ENCODE measurements at places on chromosomes 6 and 20.

DNA sequence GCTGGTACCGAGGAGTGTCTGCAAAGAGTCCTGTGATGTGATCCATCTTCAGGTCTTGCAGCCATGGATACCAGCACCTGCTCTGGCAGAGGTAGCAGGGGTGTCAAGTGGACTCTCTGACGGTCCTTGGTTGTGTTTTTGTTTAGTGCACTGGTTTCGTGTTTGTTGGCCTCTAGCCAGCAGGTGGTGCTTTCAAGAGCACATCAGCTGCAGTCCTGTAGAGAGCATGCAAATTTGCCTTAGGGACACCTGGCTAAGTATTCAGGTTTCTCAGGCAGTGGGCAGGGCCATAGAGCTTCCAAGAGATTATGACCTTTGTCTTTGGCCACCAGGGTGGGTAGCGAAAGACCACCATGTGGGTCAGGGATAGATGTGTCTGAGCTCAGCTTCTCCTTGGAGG is 14.5 kb upstream of the RGS17 start:
- no peak for DNase-seq

DNA sequence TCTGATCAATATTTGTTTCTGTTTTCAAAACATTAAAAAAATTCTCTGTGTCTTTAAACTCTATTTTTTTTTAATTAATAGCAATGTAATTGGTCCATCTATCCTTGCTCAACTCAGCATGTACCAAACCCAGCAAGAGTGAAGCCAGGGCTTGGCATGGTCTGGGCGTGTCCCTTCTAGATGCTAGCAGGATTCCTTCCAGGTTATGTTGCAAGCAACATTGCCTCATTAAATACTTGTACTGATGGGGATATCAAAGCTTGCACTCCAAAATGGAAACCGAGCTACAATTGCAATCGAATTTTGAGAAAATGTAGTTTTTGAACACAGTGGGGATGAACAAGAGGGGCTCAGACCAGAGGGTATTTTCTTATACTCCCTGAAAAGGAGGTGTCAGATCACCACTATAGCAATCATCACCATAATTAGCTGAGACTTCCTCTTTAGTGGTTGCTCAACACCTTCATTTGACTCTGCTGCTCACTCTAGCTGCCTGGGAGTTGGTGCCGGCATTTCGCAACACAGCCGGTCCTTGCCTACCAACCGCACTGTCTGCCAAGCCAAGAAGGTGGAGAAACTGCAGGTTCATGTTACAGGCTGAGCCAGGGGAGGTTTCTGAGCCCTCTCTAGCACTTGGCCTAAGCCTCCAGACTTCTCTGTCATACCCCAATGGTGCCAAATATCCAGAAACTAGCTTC is 67.8 kb upstream of the RALGAPA2 start:
- no peak for DNase-seq

DNA sequence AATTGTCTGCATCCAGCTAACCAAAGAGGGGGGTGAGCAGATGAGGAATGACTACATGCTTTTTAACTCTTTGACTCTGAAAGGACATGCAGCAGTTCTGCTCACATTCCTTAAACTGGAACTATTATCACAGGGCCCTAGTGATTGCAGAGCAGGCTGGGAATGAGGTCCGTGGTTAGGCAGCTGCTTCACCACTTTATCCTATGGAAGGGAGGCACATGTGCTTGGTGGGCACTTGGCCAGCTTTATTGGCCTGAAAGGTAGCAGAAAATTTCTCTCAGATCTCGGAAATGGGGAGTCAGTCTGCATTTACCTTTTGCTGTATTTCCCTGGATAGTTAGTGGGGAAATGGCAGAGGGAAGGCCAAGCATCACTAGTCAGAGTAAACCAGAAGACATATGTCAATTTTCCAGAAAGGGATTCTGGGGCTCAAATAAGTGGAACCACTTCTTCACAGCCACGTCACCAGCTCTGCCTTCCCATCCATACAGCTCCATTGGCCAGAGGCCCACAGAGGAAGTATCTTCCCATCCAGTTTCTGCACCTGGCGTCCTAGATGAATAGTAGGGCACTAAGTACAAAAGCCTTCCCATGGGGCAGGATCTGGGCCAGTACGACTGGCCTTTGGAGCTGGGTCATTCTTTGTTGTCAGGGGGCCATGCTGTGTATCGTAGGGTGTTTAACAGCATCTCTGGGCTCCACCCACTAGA is 444.8 kb downstream of the PTPRT start:
- no peak for DNase-seq

- DNase-seq: no peak
These were observed 382.3 kb downstream of the CD83 start for GRCh38 chr6:14499841-14500240.

DNA sequence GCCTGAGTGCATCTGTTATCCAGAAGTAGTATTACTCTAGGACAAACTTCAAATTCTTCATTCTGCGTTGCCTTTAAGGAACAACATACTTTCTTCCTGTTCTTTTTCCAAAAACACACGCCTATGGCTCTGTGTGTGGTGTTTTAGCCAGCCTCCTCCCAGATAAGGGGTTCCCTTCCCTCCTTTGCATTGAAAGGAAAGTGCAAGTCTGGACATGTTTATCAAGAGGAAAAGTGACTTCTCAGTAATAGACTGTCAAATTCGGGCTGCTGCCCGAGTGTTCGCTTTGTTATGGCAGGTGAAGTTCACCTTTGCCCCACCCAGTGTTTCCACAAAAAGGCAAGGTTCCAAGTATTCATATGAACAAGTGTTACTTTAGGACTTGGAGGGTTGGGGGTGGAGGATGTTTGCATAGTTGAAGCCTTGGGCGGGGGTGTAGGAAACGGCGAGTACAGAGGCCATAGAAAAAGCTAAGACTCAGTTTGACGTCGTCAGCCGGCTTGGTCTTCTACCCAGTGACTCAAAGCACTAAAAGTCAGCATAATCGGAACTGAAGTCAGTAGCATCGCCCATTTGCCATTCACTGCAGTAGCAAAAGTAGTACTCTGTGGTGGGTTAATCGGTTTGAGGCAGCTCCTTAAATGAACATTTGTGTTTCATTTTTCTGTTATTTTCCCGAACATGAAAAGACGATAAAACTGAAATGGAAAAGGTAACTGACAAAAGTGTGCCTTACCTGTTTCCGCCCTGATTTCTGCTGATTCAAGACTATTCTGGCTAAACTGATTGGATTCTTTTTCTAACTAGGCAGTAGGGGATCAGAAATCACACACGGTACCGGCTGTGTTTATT is 12.5 kb downstream of the PRDM1 start:
- DNase-seq: no peak

DNA sequence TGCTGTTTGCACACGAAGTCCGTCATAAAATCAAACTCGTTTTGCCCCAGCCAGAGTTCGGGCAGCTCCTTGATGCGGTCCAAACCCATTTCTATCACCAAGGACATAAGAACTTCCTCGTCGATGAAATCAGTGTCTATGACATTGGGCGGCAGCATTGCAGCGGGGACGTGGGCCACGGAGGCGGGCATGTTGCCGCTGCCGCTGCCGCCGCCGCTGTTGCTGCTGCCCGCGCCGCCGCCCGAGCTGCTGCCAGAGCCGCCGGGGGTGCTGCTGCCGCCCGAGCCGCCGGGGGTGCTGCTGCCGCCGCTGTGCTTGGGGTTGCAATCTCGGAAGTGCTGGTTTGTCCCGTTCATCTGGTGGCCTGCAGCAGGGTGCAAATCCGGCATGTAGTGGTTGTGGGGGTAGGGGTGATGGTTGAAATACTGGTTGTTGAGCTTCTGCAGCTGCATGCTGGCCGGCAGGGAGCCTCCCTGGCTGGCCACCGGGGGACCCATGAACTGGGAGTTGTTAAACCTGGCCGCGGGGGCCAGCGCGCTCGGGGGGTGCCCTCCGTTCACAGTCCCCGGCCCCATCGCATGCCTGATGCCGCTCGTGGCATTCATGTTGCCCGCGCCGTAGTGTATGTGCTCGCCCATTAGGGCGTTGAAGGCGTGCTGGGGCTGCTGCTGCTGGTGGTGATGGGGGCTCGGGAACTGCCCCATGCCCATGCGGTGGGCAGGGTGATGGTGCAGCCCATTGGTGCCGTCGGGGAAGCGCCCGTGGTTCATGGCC is 1.1 kb downstream of the CITED2 start:
- no peak for DNase-seq

- DNase-seq: no peak
These were observed 42.0 kb upstream of the ESR1 start for GRCh38 chr6:151765444-151765886.

GRCh38 chr6:32610682-32611296 is 21.1 kb upstream of the HLA-DRB1 start:
- DNase-seq: no peak

DNA sequence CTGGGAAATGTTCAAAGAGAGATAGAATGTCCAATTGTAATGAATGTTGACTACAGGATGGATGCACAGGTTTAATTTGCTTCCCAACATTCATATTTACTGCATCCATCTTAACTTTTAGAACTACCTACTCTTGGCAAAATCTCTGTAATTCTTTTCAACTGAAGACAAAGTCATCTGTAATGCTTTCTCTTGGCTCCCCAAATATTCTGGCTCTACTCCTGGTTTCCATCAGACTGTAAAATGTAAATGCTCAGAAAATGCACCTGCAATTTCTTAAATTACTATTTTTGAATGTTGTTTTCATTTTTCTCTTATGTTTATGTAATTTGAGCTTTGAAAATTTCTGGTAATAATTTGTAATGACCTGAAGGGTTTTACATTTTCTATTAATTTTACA is 480.8 kb upstream of the IMPG1 start:
- DNase-seq: no peak

GRCh38 chr6:802701-803100 is 109.8 kb upstream of the EXOC2 start:
- DNase-seq: no peak

DNA sequence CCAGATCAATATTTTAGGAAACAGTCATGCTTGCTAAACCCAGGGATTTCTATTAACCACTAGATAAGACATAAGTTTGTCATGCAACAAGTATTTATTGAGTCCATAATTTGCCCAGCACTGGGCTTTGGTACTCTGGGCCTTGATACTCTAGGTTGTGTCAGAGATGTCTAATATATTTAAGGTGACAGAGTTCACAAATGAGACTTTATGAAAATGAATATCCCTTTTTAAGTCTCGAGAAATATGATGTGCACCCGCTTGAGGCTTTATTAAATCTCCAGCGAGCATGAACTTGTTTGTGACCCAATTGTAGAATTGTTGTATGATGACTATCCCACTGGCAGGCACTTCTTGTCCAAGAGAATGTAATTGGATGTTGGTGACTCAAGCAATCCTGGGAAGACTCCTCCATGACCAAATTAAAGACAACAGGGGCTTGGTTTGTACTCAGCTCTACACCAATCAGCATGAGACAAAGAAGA is 109.2 kb downstream of the ESR1 start:
- no peak for DNase-seq

DNA sequence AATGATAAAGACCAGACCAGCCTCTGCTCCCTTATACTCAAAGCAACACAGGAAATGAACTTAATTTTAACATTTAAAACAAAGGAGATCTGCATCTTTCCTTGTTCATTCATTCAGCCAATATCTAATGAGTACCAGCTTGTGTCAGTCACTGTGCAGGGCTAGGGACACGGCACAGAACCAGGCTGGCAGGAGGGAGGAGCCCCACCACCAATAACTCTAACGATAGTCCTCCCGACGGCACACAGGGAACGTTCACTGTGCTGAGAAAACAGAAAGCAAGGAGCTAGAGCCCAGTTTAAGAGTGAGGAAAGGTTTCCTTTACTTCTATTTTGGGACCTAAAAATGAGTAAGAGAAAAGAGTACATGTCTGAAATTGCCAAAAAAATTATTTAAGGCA is 9.9 kb downstream of the ETV7 start:
- no peak for DNase-seq

Data from NCI-H2081 treated with DMSO at 0.1 percent for 48 hours (cell line).